ENCODE measurements at places on chromosomes 3 and 15.

GRCh38 chr15:38941399-38941953 is 376.9 kb upstream of the RASGRP1 start:
- DNase-seq, result no peak

- no peak for DNase-seq
These were observed 125.1 kb upstream of the SLC25A36 start for GRCh38 chr3:140816372-140817195.

DNA sequence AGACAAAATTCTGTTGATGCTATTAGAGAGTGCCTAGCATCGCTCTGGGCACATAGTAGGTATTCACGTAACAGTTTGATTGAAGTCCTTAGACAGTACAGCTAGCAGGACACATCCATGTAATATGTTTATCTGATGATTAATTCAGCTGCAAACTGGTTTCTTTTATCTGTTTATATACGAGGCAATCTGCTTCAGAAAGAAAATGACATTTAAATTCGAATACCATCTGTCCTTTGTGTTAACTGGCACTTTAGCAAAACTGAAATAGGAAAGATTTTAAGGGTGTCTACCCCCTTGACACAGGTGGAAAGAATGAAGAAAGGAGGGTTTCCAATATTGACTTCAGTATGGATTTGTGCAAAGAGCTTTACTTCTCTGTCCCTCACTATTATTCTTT is 192.5 kb downstream of the MFSD1 start:
- DNase-seq, result no peak

- DNase-seq, result no peak
These were observed 6.3 kb downstream of the UROC1 start for GRCh38 chr3:126511291-126511690.

- DNase-seq, result peak; percentile 72
These were observed 2.9 kb downstream of the MCTP2 start for GRCh38 chr15:94234300-94234699.

- DNase-seq, result no peak
These were observed 20.4 kb downstream of the CMTM8 start for GRCh38 chr3:32258869-32259268.

DNA sequence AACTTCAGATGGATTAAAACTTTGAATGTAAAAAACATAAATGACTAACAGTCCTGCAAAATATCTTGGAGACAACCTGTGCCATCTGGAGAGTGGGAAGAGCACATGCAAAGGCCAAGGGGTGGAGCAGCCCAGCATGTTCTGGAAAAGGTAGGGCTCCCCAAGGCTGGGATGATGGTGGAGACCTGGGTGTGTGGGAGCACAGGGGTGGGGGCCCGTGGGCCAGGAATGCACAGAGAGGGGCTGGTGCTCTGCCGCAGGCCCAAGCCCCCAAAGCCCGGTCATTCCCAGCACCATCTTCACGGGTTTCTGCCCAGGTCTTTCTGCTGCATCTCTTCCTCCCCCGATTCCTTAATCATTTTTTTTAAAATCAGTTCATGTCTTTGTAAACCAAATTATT is 9.7 kb upstream of the GATA2 start:
- DNase-seq, result no peak

DNA sequence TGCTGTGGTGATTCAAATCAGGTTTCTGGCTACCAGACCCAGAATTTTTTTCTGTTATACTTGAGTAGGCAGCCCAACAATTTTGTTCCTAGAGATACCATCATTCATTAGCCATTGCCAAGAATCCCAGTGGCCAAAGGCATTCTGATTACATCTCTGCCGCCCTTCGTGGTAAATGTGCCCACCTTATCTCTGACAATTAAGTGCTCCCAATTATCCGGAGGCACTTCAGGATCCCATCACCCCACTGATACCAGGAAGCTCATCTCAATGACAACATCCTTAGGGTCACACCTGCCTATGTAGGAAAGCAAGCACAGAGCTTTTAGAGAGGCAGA is 43.2 kb upstream of the RPL35A start:
- no peak for DNase-seq

GRCh38 chr3:18580268-18580667 is 155.1 kb upstream of the SATB1 start:
- DNase-seq, result no peak
